ENCODE measurements at places on chromosomes 7 and 10.

- no peak for DNase-seq
Measured at GRCh38 chr7:111256391-111256790, 165.5 kb downstream of the LRRN3 start.

GRCh38 chr10:7449063-7449695 is 38.3 kb upstream of the SFMBT2 start:
- DNase-seq = no peak

GRCh38 chr10:125823663-125824251 is 411 bp downstream of the BCCIP start:
- no peak for DNase-seq

- DNase-seq = no peak
Measured at GRCh38 chr10:77357611-77358310, 279.8 kb downstream of the KCNMA1 start.

DNA sequence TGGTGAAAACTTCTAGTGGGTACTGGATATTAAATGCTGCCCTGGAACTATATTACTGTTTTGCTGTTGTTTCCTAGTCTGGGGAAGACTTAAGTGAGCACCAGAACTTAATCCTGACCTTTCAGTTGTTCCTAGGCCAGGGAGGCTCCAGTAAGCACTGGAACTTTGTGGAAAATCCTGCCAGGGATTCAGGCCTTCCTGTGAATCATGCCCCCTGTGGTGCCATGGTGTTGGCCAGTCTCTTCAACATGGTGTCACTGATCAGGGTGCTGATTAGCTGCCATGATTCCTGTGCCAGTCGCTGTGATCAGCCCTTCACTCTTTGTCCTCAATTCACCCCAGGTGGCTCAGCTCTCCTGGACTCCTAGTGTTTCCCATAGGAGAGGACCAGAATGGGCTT is 8.5 kb upstream of the AOAH start:
- DNase-seq = no peak

- DNase-seq = no peak
Measured at GRCh38 chr10:132618158-132618919, 80.8 kb downstream of the INPP5A start.

- no peak for DNase-seq
Measured at GRCh38 chr7:149832332-149833041, 5.7 kb upstream of the ZNF862 start.

DNA sequence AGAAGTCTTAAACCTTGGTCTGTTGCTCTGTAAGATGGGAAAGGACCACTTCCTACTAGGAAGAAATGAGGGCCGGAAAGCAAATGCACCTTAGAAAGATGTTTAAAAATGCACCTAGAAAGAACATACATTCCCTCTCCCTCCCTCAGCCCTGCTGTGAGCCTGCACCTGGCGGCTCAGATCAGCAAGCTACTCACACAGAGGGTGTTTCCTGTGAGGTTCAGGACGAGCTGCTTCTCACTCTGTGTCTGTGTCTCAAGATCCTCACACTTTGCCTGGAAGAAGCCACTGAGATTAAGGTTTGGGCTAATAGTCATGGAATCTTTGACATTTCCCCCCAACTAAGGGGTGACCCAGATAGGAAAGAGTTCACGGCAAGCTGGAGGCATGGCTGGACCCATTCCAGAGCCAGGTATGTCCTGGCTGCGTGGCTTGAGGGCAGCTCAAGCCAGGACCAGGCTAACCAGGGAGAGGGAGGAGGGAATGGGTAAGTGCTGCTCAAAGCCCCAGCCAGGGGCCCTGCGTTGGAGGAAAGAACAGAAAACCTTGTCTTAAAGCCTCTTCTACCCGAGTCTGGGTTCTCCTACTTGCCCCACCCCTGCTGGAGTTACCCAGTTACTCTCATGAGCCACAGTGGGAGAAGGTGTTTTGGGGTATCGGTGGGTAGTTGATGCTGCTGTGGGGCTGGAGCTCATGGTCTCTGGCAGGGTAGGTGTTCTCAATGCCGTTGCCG is 47.5 kb downstream of the PODXL start:
- no peak for DNase-seq

GRCh38 chr7:104857458-104858425 is 156.3 kb upstream of the KMT2E start:
- no peak for DNase-seq

DNA sequence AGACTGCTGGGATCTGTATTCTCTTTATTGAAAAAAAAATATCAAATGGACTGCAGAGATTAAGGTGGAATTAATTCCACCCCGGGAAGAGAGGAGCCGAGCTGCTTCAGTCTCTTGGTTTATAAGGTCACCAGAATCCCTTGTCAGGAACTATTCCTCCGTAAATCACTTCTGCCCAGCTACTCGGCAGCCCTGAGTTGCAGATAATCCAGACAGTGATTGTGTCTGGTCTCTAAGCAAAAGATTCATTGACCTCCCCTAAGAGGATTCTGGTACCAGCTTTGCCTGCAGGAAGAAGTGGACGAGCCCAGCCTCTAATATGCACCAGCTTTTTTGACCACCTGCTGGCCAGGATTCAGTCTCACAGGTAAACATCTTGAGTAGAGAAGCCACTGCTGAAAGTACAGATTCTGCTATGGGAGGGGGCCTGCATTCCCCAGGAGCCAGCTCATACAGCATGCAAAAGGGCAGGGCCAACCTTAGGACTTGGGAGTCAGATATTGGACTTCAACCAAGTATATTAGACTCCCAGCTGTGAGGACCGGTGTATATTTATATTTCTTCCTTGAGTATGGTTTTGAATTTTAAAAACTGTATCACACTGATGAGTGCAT is 27.1 kb upstream of the PLXNA4 start:
- no peak for DNase-seq

- no peak for DNase-seq
Measured at GRCh38 chr10:96369890-96370583, 11.2 kb upstream of the OPALIN start.

- DNase-seq = no peak
Measured at GRCh38 chr7:46932676-46933424, 649.1 kb downstream of the TNS3 start.

DNA sequence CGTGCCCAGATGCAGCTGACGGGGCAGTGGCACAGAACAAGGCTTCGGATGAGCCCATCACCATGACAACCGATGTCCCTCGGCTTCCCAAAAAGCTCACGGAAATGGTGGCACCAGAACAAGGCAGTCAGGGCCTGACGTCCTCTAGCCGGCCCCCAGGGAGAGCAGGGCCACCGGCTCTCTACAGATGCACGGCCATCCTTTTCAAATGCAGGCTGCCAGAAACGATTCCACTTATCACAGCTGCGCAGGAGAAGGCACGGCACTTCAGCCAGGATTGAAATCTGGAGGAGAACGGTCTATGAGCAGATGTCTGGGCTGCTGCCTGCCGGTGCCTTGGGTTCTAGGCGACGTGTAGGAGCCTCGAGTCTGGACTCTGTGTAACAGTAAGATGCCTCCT is 223.8 kb downstream of the ZMYND11 start:
- no peak for DNase-seq

DNA sequence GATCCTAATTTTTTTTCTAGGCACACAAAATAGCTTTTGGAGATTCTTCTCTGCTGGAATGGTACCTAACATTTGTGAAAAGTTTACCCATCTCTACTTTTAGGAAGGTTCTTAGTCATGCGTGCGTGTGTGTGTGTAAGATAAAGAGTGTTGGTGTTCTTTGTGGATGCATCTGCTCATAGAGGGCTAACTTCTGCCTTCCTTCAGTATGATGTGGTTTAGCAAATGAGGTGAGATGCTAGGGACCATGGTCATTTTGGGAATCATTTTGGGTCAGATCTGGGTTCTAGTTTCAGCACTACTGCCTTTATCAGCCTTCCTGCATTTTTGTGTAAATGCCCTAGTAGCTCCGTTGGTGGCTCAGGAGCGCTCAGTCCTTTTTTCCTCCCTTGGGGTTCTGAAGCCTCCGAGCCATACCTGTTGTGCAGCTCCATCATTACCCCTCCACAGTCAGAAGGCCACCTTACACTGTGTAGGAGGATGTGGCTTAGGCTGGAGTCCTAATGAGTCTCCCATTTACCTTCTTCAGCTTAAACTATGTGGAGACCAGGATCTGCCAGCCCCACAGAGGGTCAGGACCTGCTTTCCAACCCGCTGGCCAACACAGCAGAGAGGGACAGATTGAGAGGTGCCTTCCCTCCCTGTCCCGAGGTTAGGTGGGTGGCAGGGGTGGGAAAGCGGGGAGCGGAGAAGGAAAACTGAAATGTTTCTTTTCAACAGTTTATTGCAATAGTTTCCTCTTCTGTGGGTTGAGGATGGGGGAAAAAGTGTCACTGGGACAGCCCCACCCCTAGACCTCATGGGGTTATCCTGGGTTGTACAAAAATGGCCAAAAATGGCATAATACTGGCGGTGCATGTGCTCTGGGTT is 31.2 kb downstream of the TSPAN14 start:
- no peak for DNase-seq
